ENCODE measurements at places on chromosomes 11 and 22.
A peak's percentile ranks its signal among the peaks of the same experiment; 100 is the strongest.

DNA sequence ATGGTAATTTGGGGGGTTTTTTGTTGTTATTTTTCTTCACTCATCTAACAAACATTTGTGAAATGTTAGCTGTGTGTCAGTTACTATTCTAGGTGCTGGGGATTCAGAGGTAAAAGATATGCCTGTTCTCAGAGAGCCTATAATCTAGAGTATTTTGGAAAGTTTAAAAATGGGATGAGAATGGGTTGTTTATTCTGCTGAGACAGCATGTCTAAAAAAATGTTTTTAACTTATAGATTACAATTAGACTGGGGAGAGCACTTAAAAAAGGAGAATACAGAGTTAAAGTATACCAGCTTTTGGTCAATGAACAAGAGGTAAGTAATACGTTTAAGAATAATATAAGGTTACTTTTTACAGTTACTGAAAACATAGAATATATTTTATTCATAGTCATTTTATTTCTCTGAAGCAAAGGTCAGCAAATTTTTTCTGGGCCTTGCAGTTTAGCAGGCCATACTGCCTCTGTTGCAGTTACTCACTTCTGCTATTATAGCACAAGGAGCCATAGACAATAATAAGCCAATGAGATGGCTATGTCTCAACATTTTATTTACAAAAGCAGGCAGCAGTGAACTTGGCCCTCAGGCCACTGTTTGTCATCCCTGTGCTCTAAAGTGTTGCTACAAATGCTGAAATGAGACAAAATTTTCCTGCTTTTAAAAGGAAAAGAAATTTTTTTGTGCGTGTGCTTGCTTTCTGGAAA, 60.0 kb downstream of the DKK3 start:
- no peak for DNase-seq

GRCh38 chr22:37607010-37607934, 1.4 kb upstream of the GGA1 start:
- peak; percentile 96 for DNase-seq

- DNase-seq, result no peak
These were observed 852.6 kb upstream of the RAG2 start for GRCh38 chr11:37450613-37451012.

DNA sequence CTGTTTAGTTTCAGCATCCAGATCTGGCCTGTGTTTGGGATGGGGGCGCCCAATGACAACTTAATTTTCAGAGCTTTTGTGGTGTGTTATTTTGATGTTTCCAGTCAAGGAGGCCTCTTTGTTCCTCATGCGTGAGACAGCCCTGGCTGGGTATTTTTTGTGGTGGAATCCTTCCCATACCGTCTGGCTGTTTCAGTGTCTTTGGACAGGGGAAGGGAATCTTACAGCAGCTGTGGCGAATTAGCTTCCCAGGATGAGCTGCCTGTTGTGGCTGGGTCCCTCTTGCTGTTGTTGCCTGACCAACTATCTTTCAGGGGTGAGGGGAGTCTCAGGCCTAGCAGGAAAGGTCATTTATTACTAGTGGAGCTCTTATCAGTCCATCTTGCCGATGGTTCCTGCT, 138.8 kb downstream of the ARHGAP20 start:
- no peak for DNase-seq

- peak; percentile 47 for DNase-seq
These were observed 5.8 kb upstream of the MIEF1 start for GRCh38 chr22:39496131-39496838.

Data from naive thymus-derived CD8-positive, alpha-beta T cell (primary cell).